ENCODE measurements at places on chromosomes 11 and 22.

DNA sequence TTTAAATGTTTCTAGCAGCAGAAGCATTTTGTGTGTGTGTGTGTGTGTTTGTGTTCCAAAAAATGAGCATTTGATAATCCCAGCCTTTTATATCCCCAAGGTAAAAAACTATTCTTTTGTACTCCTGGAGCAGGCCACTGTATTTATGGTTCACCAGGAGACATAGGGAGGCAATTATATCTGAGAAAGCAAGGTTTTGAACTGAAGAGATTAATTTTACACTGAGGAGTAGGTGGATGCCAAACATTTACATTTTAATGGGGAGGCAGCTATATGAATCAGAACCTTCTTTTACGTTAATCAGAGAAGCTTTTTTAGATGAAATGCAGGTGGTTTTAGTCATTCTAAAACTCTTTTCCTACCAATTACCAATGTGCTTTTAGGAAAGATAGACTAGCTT lies 1374.0 kb upstream of the TENM4 start:
- no peak for DNase-seq

GRCh38 chr11:45285930-45286632 lies at the start of gene SYT13:
Gene SYT13, minus strand, starts transcription at chr11:45286341. Its CDS starts 134 bp downstream, at chr11:45286207.
- no peak for DNase-seq

- no peak for DNase-seq
Measured at GRCh38 chr11:92740276-92740675, 229.2 kb upstream of the MTNR1B start.

- no peak for DNase-seq
Measured at GRCh38 chr11:8106679-8107078, 25.7 kb downstream of the TUB start.

GRCh38 chr11:84886344-84886743 lies 740.8 kb downstream of the DLG2 start:
- DNase-seq, result no peak

- DNase-seq, result no peak
Measured at GRCh38 chr11:73367482-73368024, 8.6 kb upstream of the RELT start.

GRCh38 chr11:109994907-109995306 lies 98.3 kb upstream of the ZC3H12C start:
- no peak for DNase-seq

- DNase-seq, result peak; percentile 71
Measured at GRCh38 chr11:9506489-9507276, 45.9 kb downstream of the ZNF143 start.

DNA sequence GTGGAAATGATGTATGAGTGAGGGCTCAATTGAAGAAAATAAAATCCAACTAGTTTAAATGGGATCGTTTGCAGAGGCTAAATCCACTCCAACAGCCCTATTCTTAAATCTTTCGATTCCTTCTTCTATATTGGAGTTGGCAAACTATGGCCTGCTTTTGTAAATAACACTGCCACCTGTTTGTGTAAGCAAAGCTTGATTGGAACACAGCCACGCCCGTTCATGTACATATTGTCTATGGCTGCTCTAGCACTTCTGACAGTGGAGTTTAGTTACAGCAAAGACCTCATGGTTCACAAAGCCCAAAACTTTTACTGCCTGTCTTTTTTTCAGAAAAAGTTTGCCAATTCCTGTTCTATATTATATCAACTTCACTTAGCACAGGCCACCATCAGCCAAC lies 40.6 kb upstream of the RCN1 start:
- no peak for DNase-seq

DNA sequence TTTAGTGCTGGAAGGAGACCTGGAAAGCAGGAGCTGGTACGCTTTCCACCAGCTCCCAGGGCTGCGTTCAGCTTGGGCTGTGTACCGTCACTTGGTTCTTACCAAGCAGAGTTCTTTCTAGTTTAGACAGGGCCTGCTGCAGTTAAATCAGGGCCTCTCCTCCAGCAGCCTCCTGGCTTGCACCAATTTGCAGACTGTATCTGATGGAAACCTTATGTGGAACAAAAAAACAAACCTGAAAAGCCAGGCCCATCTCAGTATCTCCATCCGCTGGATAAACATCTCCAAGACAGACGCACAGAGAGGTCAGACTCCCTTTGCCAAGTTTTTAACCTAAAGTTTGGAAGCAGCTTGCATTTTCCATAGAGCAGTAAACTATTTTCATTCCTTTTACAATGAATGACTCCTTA lies 288.6 kb upstream of the SORL1-AS1 start:
- DNase-seq, result no peak

DNA sequence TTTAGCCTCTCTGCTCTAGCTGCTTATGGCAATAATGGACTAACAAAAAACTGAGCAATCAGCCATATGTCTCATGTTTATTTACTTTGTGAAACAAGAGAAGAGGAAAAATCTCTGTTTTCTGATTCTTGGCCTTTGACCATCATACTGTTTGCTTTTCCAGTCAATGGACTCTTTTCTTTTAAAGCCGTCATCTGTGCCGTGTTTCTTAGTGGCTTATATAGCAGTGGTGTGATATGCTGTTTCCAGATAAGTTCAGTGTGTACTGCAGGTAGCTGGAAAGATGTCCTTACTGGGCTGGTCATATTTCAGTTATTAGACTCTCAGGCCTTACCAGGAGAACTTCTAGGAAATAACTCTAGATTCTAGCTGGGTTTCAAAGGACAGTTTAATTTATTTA lies 33.6 kb upstream of the TECTA start:
- DNase-seq, result no peak

GRCh38 chr11:37710031-37710430 lies 1112.0 kb upstream of the RAG2 start:
- no peak for DNase-seq

DNA sequence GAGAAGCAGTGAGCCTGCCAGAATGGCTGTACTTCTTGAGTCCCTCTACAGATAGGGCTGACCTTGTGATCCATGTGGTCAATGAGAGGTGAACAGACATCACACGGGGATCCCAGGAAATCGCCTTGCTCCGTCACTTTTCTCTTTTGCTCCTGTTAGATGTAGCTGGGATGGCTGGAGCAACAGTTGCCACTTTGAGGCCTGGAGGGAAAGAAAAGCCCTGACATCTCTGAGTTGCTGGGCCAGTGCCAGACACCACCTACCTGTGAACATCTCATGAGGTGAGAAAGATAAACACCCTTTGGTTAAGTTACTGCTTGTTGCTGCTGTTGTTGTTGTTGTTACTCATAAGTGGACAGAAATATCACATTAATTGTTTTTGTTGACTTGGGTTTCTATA lies 840.3 kb downstream of the TBC1D22A start:
- no peak for DNase-seq

DNA sequence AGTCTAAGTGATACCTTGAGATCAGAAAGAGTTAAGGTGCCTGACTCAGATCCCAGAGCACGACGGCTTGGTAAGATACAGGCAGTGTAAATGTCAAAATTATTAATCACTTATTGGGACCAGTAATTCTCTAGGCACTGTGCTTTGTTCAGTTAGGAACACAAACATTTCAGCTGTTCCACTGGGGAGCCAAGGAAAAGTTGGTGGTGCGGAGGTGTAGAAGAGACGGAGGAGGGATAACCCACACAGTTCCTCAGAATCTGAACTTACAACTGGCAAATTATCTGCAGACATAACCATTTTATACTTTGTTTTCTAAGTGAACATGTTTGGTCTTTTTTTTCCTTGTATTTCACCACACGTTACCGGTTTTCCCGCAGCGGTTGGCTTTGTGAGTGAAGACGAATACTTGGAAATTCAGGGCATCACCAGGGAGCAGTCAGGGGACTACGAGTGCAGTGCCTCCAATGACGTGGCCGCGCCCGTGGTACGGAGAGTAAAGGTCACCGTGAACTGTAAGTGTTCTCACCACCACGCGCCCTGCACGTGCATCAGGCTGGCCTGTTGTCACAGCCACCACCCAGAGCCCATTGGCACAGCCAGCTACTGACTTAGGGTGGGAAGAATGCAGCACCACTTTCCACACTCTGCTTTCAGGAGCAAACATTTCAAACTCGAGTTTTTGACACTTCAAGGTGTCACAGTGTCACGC lies 937.0 kb downstream of the NTM start:
- DNase-seq, result no peak

- no peak for DNase-seq
Measured at GRCh38 chr11:128311742-128312719, 275.3 kb downstream of the ETS1 start.

DNA sequence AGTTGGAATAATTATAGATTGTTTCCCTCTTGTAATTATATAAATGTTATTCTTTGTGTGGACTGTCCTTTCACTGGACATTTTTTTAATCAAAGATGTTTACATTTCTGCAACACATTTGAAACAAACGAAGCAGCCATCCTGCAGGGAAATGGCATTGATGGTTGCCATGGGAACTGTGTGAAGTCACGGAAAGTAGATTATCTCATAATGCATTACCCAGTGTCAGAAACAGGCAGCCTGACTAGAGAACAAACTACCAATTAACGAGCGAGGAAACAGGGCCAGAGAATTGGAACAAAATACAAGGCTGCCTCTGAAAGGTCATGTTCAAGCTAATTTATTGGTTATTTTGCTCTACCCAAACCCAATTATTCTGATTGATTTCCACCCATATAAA lies 96.9 kb upstream of the LARGE1 start:
- no peak for DNase-seq

DNA sequence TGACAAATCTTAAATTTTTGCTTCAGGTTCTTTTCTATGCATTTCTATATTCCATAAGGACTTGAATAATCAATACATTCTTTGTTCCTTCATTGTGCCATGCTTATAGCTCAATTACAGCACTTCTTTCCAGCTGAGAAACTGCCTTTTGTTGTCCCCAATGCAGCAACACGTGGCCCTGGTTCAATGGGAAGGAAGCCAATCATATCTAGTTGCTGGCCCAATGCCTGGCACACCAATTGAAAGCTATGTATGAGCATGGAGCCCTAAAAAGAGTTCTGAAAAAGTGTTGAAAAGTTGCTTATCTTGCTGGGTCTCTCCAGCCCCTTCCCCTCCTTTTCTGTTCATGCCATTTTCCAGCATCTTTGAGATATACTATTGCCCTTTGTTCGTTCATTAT lies 448.0 kb upstream of the FAT3 start:
- no peak for DNase-seq

GRCh38 chr22:36362932-36363331 lies 24.8 kb downstream of the MYH9 start:
- no peak for DNase-seq

- no peak for DNase-seq
Measured at GRCh38 chr22:50612528-50613221, 12.1 kb downstream of the MAPK8IP2 start.

DNA sequence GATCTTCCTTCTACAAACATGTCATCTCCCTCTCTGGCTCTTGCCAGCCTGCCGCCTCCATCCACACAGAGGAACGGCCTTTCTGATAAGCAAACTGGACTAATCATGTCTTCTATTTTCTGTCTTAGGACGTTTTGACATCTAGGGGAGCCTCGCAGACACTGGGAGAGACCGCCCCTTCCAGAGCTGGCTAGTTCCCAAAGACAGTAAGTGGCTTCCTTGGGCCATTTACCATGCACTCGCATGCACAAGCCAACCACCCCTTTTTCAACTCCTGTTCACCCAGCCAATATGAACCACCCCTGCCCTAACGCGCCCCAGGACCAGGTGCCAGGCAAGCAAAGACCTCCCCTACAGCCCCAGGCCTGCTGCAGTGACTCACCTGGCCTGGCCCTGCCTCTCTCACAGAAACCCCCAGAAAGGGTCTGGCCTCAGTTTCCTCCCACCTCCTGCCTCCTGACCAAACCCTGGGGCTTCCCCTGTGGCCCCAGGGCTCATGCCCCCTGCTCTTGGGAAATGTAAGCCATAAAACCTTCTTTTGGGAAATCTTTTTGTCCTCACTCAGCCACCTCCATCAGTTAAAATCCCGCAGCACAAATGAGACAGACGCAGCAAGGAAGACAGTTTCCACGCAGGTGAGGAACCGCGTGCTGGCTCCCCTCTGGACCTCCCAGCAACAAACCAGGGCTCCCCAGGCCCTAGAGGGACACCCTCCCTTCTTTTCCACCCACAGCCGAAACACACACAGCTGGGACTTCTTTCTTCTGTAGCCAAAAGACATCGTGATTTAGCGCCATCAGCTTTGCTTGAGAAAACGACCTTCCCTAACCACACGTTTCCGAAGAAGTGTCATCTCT lies 38.5 kb downstream of the SHANK2 start:
- no peak for DNase-seq

DNA sequence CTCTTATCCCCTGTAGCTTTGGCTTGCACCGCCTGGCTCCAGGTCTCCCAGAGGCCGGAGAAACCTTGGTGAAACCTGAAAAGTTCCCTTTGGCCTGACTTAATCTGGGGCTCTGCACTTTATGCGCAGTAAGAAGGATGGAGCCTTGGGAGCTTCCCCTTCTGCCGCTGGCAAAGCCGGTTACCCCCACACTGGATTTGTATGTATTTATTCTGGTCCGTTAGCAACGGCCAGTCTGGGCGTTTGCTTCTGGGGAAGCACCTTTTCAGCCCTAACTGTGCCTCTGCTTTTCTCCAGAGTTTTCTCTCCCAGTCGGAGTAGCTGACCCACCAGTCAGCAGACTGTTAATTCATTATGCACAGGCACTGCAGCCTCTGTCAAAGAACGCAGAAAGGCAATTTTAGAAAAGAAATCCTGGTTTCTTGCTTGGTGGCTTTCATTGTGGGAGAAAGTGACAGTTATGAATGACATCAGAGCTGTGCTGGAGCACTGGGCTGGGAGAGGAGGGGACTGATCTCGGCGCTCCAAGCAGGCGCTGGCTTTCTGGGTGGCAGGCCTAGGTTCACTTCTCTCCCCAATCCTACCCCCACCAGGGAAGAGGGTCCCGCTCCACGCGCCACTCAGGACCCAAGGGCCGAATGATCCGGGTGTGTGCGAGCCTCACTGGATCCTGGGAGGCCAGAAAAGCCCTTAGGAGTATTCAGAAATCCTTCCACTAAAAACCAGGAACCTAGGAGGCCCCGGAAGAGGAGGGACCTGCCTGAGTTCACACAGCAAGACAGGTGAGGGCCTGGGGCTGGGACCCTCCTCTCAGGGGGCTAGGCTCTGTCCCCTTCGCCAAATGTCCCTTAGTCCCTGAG lies 70.2 kb downstream of the RTL6 start:
- no peak for DNase-seq

DNA sequence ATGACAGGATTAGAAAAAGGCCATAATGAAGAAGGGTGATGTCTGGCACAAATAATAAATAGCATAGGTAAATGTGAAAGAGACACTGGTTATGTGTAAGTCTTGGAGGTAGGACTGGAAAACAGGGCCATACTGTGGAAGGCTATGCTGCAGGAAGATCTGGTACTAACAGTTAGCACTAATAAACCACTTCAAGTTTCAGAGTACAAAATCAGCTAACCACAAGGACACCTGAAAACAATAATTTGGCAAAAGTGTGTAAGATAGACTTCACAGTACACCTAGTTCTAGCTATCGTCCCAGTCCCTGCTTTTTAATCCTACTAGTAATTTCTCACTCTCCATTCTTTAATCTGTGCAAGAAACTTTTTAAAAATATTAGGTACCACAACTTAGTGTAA lies 44.3 kb downstream of the CWF19L2 start:
- DNase-seq, result no peak

DNA sequence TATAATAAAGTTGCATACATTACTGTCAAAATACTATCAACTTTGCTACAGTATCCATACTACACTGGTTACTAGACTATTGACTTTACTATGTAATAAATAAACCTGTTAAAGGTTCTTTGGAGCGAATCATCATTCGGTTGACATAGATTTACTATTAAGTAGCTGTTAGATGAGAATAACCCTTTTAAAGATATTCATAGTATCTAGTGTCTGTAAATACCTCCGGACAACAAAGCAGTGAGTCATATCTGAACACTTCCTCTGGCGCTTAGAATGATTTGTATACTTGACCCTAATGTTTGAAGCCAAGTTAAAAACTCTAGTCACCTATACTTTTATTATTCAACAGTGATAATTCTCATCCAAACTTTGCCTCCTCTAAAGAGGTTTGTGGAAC lies 84.7 kb downstream of the MSANTD4 start:
- DNase-seq, result no peak

Measured in HL-60 (cell line).